H1 (cell line): ENCODE measurements at places on chromosomes 3 and 15. TPM values are rescaled to one million over a fixed set of nuclear protein-coding genes. Genes with fewer than 3 reads are reported as not detected.
A peak's percentile ranks its signal among the peaks of the same experiment; 100 is the strongest.

Gene ZMYND10
- total RNA-seq: 0.54 and 0.56 TPM in 2 replicates

DNA sequence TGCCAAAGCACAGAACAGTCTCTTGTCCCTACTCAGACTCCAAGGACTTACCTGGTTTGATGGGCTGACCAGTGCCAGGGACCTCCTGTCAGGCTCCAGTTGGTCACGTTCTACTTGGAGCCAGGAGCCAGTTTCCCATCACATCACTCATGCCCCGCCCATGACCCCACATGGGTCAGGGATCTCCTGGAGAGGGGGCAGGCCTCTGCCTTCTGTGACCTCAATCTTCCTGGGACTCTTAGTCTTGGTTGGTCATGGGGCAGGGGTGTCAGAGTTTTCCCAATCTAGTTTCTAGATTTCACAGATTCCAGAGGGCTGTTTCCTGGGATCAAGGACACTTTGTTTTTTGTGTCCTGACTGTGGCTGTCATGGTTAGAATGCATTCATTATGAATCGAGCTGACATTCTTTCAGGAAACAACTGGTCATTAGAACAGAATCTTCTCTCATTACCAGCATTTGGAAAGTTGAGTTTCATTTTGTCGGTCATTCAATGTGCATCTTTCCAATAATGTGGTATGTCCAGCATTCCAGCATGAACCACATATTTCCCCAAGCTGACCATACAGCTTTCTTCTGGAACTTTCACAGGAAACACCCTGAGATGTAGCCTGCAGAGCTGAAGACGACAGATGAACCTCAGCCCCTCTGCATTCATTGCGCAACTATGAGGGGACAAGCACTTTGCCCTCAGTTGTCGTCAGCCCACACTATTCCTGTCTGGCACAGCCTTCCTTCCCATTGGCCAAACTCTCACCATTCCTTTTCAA is 19.8 kb downstream of the CYP19A1 start:
- no peak overlapping the region for H3K4me3 ChIP-seq
- DNase-seq: no peak
- H3K36me3 ChIP-seq: no peaks in the 10 kb centered on the region
- no peaks in the 10 kb centered on the region for H3K4me1 ChIP-seq
- no peak overlapping the region for H3K27ac ChIP-seq

DNA sequence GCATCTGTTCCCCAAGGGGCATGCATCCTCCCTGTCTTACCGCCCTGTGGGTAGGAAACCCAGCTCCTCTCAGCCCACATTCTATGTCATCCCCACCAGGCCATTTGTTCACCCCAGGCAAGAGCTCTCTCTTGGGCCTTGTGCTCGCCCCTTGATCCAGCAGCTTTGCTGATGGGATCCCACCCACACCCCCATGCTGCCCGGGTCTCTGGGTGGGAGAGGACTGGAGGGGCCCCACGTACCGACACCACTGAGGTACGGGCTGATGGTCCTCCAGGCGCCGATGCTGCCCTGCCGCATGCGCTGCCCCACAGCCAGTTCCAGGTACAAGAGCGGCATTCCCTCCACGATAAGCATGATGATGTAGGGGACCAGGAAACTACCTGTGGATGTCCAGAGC is 14.5 kb downstream of the SLC6A20 start:
- no peak for DNase-seq
- H3K4me3 ChIP-seq: no peak overlapping the region
- H3K27me3 ChIP-seq: no peaks in the 10 kb centered on the region
- 0 out of 2 replicates have a peak, but pooled peaks cover 2% of the 10 kb centered on the region for H3K4me1 ChIP-seq
- H3K27ac ChIP-seq: no peak overlapping the region

DNA sequence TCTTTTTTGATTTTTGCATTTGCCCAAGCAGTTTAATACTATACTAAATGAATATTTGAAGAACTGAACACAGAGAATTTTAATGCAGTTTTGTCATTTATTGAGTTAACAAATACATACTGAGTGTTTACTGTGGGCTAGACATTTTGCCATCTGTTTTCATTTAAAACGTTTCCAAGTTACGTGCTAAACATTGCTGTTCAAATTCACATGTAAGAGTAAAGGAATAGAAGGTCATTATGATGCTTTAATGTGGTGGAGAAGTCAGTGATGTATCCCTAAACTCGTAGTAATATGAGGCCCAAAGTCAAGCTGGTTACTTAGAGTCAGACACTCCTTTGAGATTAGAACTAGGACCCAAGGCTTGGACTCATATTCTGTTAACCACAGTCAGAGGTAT is 49.4 kb downstream of the CRYBG3 start:
- peaks cover 1% of the 10 kb centered on the region for H3K27me3 ChIP-seq
- peaks cover 2% of the 10 kb centered on the region; the same call in 1 of the 2 replicates for H3K36me3 ChIP-seq
- H3K27ac ChIP-seq: no peak overlapping the region
- no peak overlapping the region for H3K4me3 ChIP-seq
- no peak for DNase-seq

GRCh38 chr3:194138732-194139070 is 2.8 kb downstream of the HES1 start:
- H3K4me1 ChIP-seq: peaks cover 12% of the 10 kb centered on the region
- H3K27me3 ChIP-seq: peaks cover 12% of the 10 kb centered on the region; the same call in 1 of the 2 replicates
- peaks cover 4% of the 10 kb centered on the region; the same call in 1 of the 2 replicates for H3K36me3 ChIP-seq
- no peak overlapping the region for H3K27ac ChIP-seq
- no peak for DNase-seq
- H3K4me3 ChIP-seq: peak overlapping the region; percentile 73

GRCh38 chr3:101069901-101070798 is 76.9 kb upstream of the ABI3BP start:
- no peaks in the 10 kb centered on the region for H3K27me3 ChIP-seq
- no peaks in the 10 kb centered on the region for H3K36me3 ChIP-seq
- H3K4me3 ChIP-seq: no peak overlapping the region
- H3K4me1 ChIP-seq: no peaks in the 10 kb centered on the region
- peak; percentile 93 for DNase-seq

- no peaks in the 10 kb centered on the region for H3K27me3 ChIP-seq
- H3K36me3 ChIP-seq: no peaks in the 10 kb centered on the region
- no peak overlapping the region for H3K4me3 ChIP-seq
- H3K4me1 ChIP-seq: no peaks in the 10 kb centered on the region
- no peak for DNase-seq
Observed at GRCh38 chr3:190617185-190617584, 103.3 kb downstream of the IL1RAP start.

DNA sequence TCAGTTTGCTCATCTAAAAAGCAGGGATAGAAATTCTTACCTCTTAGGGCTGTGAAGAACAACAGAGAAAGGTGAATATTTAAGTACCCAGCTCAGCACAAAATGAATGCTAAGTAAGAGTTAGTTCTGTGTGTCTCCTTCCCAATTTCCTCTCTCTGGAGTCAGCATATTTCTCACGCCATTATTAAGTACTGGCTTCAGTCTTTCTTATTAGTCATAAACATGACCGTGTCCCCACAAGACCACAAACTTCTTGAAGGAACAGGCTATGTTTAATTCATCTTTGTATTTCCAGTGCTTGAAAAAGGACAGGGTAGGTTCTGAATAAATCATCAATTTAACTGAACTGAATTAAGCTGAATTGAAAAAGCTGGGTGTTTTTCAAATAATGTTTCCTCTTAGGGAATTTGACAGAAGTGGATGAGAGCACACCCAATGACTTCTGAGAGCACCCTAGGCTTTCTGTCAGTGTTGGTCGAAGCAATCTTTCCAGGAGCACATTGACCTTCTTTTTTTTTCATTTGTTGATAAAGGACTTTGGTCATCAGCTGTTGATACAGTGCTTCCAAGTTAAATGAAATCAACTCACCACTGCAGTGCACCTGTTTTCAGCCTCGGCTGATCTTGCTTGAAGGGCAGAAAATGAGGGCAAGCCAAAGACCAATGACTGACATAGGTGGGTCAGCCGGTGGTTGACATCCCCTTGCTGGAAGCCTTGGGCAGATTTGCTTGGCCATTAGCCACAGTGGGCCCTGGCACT is 324.6 kb downstream of the MFSD1 start:
- H3K36me3 ChIP-seq: no peaks in the 10 kb centered on the region
- no peak overlapping the region for H3K27ac ChIP-seq
- H3K4me1 ChIP-seq: no peaks in the 10 kb centered on the region
- DNase-seq: no peak
- no peak overlapping the region for H3K4me3 ChIP-seq

- no peaks in the 10 kb centered on the region for H3K36me3 ChIP-seq
- no peak overlapping the region for H3K27ac ChIP-seq
- H3K4me3 ChIP-seq: no peak overlapping the region
- no peaks in the 10 kb centered on the region for H3K4me1 ChIP-seq
- H3K27me3 ChIP-seq: no peaks in the 10 kb centered on the region
Observed at GRCh38 chr3:159843840-159844730, 144.6 kb upstream of the IL12A start.

- peak overlapping the region; percentile 63; the same call in 1 of the 2 replicates for H3K4me3 ChIP-seq
- no peaks in the 10 kb centered on the region for H3K36me3 ChIP-seq
- H3K4me1 ChIP-seq: peaks cover 29% of the 10 kb centered on the region
- peaks cover 14% of the 10 kb centered on the region for H3K27me3 ChIP-seq
Observed at GRCh38 chr15:75649045-75649761, 1.5 kb downstream of the SNX33 start.

- peaks cover 11% of the 10 kb centered on the region for H3K4me1 ChIP-seq
- H3K4me3 ChIP-seq: no peak overlapping the region
- no peaks in the 10 kb centered on the region for H3K27me3 ChIP-seq
- H3K27ac ChIP-seq: no peak overlapping the region
- H3K36me3 ChIP-seq: no peaks in the 10 kb centered on the region
Observed at GRCh38 chr15:73796331-73796831, 43.2 kb upstream of the INSYN1 start.

Gene NAALADL2
- 0.22 and 0.69 TPM in 2 replicates for total RNA-seq

Gene LYZL4
- not detected in 2 replicates for total RNA-seq

- DNase-seq: no peak
- H3K27me3 ChIP-seq: no peaks in the 10 kb centered on the region
- H3K27ac ChIP-seq: no peak overlapping the region
- H3K4me1 ChIP-seq: peaks cover 4% of the 10 kb centered on the region
- H3K4me3 ChIP-seq: no peak overlapping the region
Observed at GRCh38 chr3:46372492-46373359, 2.0 kb downstream of the CCR5 start.

DNA sequence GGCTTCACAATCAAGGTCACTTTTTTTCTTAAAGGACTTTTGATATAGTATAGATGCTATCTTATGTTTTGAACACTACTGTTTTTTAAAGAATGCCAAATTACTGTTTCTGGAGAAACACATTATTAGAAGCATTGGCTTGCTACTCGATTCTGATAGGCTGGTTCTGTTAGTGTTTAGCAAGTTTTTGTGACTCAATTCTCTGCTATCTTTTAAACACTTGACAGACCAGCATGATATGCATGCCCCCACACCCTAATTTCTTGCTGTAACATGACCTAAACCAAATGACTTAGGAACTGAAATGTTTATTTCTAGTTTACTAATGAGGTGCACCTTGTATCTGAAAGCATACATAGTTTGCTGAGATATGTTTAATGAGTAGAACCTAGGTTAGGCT is 5.5 kb upstream of the IL20RB start:
- no peak overlapping the region for H3K27ac ChIP-seq
- H3K27me3 ChIP-seq: no peaks in the 10 kb centered on the region
- H3K4me3 ChIP-seq: no peak overlapping the region
- H3K36me3 ChIP-seq: peaks cover 3% of the 10 kb centered on the region; the same call in 1 of the 2 replicates
- H3K4me1 ChIP-seq: no peaks in the 10 kb centered on the region
- DNase-seq: no peak

DNA sequence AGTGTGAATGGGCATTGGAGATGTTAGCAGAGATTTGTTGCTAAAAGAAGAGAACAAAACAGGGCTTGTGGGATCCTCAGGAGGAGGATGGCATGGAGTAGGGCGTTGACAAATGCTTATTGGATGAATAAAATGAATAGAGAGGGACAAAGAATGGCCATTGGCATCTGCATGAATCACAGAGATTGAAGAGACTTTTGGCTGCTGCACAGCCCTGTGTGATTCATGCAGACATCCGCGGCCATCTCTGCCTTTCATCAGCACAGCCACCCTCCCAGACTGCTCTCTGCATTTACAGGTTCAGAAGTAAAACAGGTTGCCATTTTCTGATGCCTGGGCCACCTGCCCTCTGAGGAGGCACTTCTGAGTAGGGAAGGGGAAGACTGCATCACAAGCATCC is 397.9 kb downstream of the EPHB1 start:
- no peaks in the 10 kb centered on the region for H3K36me3 ChIP-seq
- no peak for DNase-seq
- H3K27ac ChIP-seq: no peak overlapping the region
- H3K27me3 ChIP-seq: no peaks in the 10 kb centered on the region
- H3K4me3 ChIP-seq: no peak overlapping the region

DNA sequence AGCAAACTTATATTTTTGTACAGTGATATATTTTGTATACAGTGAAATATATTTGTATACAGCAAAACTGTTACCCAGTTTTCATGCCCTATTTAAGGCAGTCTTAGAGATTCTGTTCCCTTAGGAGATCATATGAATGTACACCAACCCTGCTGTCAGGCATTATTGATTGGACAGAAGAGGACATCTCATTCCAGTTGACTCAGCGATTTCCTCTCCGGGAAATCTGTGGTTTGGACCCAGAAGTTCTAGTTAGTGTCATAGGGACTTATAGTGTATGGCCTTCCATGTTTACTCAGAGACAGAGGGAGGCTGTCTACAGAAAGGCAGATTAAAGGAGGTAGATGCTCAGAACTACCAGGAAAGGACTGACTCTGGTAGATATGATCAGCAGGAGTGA is 318.8 kb upstream of the KCNMB2 start:
- no peaks in the 10 kb centered on the region for H3K36me3 ChIP-seq
- no peaks in the 10 kb centered on the region for H3K27me3 ChIP-seq
- DNase-seq: no peak
- no peaks in the 10 kb centered on the region for H3K4me1 ChIP-seq
- H3K27ac ChIP-seq: no peak overlapping the region

- H3K4me3 ChIP-seq: peak overlapping the region; percentile 90; the same call in 1 of the 2 replicates
- no peaks in the 10 kb centered on the region for H3K27me3 ChIP-seq
- peak; percentile 29 for DNase-seq
- no peak overlapping the region for H3K27ac ChIP-seq
- H3K36me3 ChIP-seq: no peaks in the 10 kb centered on the region
Observed at GRCh38 chr3:136750209-136750896, 1.8 kb downstream of the STAG1 start.

DNA sequence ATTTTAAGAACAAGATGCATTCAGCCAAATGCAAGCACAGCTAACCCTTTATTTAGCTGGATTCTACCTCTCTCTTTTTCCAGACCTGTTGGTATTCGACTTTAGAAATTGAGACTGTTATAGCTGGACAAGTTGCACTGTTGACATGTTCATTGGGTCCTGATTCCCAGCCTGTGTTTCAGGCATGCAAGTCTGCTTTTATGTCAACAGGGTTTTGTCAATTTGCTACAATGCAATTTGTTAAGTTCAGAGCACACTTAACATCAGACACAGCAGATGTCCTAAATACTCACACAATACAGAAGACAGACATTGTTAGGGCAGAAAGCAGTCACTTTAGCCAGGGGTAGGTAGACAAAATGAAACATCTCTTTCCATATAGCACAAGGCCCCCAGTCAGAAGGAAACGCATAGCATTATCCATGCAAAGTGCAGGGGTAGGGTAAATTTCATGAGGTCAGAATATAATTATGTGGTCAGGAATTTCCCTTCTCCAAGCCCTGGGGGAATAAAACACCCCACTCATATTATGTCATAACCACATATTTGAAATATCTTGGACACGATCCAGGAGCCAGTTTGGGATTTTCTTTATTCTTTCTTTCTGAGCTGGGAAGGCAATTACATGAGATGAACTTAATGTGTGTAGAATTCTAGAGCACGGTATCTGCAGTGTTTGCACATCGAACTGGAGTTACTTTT is 504.1 kb downstream of the NTRK3 start:
- no peak for DNase-seq
- no peak overlapping the region for H3K27ac ChIP-seq
- H3K36me3 ChIP-seq: no peaks in the 10 kb centered on the region
- no peaks in the 10 kb centered on the region for H3K27me3 ChIP-seq
- H3K4me1 ChIP-seq: no peaks in the 10 kb centered on the region
